ENCODE measurements at places on chromosomes 2 and 18.

- no peak for DNase-seq
Measured at GRCh38 chr2:69123182-69123581, 110.2 kb downstream of the ANTXR1 start.

DNA sequence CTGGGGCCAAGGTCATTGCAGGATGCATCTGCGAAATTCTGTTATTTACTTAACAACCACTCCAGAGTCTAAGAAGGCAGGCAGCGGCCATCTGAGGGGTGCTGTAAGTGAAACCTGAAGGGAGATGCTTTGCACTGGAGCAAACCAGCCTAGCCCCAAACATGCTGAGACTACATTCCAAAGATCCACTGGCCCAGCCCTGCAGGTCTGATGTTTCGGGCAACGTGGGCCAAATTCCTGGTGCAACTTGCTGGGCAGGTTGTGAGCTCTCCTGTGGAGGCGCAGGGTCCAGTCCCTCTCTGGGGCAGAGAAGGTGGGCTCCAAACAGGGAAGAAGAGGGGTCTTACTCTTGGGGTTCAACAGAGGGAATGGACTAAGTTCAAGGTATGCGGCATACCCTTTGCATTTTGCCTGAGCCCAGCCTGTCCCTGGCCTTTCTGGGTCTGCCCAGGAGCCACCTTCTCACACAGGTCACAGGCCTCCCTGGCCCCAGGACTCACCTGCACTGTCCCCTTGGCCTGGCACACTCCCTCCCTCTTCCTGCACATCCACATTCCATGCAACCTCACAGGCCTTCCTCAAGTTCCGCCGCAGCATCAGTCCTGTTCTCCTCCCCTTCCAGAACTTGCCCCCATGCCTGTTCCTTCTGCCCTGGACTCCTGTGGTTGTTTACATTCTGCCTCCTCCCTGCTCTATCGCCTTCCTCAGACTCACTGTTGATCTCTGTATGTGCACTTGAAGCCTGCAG is 5.1 kb upstream of the MAL start:
- DNase-seq = no peak

- DNase-seq = no peak
Measured at GRCh38 chr18:36294031-36294430, 3.5 kb upstream of the FHOD3 start.

DNA sequence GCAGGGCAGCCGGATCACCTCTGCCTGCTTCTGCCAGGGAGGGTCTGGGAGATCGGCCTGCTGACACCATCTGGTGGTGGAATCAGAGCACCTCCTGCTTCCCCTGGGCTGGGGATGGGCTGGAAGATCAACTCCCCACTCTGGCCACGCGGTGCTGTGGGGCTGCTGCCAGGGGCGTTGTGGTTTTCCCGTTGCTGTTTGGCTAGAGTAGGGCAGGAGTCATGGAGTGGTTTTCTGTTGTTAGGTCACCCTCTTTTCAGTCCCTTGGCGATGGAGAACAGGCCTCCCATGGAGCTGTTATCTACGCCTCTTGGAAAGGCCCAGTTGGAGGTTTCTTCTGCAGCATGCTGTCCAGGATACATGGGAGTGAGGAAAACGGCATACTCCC is 15.2 kb downstream of the BCL2L11 start:
- no peak for DNase-seq

DNA sequence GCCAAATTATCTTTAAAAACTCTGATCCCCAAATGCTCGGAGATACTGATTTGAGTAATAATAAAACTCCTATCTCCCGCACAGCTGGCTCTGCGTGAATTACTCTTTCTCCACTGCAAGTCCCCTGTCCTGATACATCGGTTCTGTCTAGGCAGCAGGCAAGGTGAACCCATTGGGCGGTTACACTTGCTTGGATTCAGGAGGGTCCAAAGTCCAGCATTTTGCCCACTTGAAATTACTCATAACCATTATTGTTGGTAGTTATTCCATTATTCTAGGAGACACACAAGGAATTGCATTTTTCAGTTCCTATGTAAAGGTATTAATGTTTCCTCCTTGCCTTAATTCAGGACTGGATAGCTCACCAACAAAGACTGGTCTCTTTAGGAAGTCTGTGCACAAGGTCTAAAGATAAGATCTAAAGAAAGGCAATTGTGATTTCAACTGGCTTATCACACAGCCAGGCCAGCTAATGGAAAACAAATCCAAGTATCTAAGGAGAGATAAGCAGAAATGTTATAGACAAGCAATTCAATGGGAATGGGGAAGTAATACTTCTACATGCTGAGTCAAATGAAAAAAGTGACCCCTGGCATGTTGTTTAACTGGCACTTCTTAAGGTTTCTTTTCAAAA is 23.2 kb upstream of the NPC1 start:
- no peak for DNase-seq

- DNase-seq = no peak
Measured at GRCh38 chr18:46337271-46337670, 233.1 kb downstream of the HAUS1 start.

DNA sequence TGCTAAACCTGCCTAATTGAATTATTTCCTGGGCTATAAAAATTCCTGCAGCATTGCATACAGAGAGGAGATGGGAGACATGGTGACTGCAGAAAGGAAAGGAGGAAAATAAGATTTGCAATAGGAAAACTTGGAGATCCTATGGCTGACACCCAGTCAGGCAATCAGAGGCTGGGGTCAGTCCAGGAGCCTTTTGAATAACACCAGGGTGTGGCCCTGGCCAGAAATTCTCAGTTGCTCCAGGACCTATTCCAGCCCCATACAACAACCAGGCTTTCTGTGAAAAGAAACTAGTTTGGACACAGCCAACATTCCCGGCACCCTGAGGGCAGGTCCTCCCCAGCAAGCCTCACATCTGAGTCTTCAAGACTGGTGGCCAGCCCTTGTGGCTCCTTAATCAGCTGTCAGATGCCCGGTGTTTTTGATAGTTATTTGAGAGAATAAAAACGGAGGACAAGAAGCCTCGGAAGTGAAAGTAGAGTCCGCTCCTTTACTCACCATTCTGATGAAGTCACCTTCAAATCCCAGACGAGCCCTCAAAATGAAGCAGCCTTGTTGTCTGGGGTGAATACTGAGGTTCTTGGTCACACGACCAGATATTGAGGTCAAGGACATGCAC is 31.1 kb upstream of the GMCL1 start:
- DNase-seq = no peak

DNA sequence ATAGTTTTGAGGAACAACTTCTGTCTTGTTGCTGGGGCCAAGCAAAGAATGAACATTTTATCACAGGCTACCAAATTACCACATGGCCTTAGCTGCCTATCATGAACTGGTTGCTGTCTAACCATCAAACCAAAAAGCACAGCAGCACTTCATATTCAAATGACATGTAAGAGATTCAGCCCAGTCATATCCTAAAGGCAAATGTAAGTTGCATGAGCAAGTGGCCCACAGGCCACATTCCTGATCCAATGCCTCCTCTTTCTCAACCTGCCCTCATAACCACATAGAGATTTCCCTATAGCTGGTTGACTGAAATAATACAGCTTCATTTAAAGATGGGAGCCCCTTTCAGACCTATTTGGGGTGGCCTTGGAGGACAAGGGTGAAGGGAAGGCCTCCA is 572.3 kb downstream of the IRS1 start:
- no peak for DNase-seq

DNA sequence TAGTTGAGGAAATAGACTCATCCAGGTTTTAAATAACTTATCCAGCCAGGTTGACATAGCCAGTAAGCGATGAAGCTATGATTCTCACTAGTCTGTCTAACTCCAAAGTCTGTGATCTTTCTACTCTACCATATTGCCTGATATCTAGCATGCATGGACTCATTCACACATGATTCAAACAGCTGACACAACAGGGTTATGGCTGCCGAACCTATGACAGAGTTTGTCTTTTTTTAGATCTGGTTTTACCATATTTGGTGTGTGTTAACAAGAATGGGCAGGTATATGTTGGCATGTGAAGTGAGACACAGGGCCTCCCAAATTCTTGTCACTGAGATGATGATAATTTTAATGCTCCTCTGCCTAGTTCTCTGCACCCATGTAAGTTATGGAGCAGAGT is 210.6 kb downstream of the BABAM2 start:
- DNase-seq = no peak

- DNase-seq = no peak
Measured at GRCh38 chr2:202681688-202682205, 47.0 kb downstream of the FAM117B start.

DNA sequence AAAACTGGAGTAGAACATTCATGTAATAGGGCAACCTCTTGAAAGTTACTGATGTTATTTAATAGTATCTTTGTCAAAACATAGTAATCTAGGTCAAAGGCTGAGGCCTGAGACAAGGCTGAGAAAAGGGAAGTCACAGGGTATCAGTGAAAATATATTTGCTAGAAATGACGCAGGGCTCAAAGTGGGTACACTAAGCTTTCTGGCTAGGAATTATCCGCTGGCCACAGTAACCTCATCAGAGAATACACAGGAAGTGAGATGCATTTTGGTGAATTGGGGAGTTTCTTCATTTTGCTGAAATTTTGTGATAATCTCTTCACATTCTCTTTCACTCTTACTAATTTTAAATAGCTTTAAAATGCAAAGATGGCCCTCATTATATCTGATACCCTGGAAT is 206.8 kb downstream of the OTX1 start:
- no peak for DNase-seq
